ENCODE measurements at places on chromosomes 11 and 22. TPM values are rescaled to one million over a fixed set of nuclear protein-coding genes. Genes with fewer than 3 reads are reported as not detected.

Gene CNGA4
- total RNA-seq: not detected

Gene LDHAL6A
- not detected for total RNA-seq

Gene THYN1
- 35.9 TPM for total RNA-seq

Gene P4HA3
- total RNA-seq: not detected

Gene SLC6A5
- 0.05 TPM for total RNA-seq

Gene RIMBP3C
- total RNA-seq: 0.22 TPM

GRCh38 chr11:134837166-134837886, 425.3 kb upstream of the B3GAT1 start:
- DNase-seq: no peak

DNA sequence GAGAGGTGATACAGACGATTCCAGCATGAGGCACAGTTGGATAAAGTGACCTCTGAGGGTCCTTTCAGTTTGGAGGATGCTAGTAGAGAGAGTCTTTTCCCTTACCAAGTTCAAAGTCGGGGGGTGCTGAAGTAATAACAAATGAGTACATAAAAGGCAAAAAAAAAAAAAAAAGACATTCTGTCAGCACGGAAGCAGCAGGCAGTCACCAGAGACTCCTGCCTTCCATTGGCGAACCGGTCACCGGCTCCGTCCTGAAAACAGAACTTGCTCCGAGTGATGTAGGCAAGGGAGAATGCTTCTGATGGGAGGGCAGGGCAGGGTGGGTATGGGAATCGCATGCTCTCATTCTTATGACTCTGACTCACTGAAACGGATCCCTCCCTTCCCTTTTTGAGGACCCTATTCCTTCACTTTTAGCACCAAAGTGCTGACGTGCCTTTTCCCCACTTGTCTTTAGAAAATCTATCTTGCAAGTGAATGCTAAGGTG, 65.9 kb downstream of the PRR5L start:
- no peak for DNase-seq

GRCh38 chr11:98564881-98565280, 455.9 kb upstream of the CNTN5 start:
- DNase-seq: no peak

- no peak for DNase-seq
Measured at GRCh38 chr22:16989915-16990314, 18.1 kb downstream of the GAB4 start.

DNA sequence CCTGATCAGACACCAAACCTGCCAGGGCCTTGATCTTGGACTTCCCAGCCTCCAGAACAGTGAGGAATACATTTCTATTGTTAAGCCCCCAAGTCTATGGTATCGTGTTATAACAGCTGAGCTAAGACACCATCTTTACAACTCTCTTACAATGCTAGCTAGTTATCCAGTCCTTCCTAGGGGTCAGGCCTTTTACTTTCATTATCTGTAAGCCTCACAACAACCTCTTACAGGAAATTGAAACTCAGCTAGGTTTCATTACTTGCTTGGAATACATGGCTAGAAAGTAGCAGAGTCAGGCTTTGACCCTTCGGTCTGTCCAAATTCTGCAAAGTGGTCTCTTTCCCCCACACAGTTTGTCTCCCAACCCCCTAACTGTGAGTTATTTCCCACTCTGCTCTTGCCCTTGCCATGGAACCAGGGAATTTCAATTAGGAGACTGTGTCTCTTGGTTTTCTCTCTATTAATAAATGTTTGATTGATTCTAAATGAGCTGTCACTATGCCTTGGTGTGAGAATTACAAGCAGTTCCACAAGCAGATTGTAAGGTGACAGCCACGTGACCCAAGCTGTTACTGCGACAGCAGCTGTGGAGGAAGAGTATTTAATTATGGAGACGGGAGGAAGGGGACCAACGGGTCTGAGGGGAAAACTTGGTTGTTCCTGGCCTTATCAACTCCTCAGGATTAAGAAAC, 38.4 kb upstream of the CLMP start:
- peak; percentile 45 for DNase-seq

GRCh38 chr22:37340331-37341262, 58.3 kb downstream of the CYTH4 start:
- peak; percentile 52 for DNase-seq

DNA sequence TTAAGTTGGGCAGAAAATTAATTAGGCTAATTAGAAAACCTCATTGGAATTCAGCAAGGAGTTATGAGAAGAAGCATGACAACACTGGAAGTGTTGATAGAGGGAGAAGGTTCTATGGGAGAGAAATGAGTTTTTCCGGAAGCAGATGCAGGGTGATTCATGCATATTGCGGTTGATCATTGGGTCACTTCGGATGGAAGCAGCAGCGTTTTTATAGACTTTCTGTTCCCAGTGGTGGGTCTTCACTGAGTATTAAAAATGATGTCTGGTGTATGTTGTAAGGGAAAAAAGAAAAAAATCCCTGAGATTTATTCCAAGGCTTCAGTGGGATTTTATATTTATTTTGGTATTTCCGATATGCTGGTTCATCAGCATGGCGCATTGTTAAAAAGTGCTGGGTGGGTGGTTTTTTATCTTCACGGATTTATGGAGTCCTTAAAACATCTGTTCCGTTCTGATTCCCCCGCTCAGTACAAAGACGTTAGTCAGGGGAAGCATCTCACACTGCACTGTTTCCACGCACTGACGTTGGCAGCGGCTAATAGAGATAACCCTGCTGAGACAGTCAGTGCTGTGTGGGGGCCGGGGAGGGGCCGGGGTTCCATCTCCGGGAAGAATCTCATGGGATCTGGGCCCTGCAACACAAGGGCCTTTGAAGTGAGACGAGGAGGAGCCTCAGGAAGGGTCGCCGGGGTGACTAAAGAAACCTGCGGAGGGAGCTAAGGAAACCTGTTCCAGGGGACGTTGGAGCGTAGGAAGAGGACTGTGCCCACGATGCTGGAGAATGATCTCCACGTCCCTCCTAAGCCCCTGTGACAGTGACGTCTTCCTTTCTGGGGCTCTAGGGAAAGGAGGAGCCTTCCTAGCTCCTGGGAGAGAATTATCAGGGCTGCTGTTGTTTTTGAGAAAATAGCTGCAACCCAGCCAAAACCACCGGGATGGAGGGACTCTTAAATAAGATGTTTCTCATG, 390.0 kb downstream of the NTM start:
- peak; percentile 27 for DNase-seq

GRCh38 chr11:65516135-65516968, 8.5 kb upstream of the SCYL1 start:
- DNase-seq: no peak

DNA sequence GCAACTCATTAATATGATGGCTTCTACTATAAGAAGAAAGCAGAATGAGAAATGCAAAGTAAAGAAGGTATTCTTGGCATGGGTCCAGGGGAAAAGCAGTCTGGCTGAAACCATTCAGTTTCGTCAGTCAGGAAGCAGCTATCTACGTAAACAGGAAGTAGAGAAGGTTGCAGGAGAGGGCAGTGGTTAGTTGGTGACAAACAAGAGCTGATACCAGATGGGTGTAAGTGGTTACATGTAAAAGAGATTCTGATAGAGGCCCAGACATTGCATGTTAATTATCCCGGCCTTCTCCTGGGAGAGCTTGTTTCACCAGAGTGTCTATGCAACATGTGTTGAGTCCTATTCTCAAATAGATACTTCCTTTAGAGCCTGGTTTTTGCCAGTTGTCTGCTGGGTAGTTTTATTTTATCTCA, 58.4 kb upstream of the PSMA1 start:
- no peak for DNase-seq

GRCh38 chr11:48103621-48104567, 112.7 kb upstream of the OR4B1 start:
- DNase-seq: no peak

- DNase-seq: peak; percentile 76
Measured at GRCh38 chr22:37498289-37498909, 12.2 kb upstream of the MFNG start.

DNA sequence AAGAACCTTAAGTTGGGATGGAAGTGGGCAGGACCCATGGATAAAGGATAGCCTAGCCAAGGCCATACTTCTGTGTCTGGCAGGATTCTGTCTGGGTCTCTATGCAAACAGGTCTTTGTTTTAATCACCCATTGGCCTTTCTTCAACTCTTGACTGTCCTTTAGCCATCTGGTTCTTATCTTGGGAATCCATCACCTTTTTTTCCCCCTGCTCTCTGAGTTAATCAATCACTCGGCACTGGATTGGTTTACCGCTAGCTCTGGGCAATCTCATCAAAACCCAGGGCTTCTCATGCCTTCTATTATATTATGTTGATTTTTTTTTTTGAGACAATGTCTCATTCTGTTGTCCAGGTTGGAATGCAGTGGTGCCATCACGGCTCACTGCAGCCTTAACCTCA, 1.8 kb upstream of the RNF169 start:
- DNase-seq: no peak

GRCh38 chr11:133243832-133244231, 288.5 kb downstream of the OPCML start:
- no peak for DNase-seq

DNA sequence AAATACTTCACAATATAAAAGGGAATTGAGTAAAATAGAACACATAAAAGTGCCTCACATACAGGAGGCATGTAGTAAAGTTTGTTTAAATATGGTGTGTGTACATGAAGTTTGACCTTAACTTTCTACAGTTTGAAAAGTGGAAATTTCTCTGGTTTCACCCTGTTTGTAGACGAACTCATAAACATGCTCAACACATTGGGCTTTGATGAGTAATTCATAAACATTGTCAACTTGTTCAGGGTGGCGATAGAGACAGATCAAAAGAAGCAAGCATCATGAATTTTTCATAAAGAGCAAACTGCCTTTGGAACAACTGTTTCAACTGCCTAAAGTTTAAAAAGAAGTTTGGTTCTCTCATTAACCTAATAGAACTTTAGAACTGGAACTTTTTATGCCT, 9.1 kb downstream of the SLN start:
- no peak for DNase-seq

GRCh38 chr11:10488121-10488933, 33.3 kb downstream of the AMPD3 start:
- no peak for DNase-seq

DNA sequence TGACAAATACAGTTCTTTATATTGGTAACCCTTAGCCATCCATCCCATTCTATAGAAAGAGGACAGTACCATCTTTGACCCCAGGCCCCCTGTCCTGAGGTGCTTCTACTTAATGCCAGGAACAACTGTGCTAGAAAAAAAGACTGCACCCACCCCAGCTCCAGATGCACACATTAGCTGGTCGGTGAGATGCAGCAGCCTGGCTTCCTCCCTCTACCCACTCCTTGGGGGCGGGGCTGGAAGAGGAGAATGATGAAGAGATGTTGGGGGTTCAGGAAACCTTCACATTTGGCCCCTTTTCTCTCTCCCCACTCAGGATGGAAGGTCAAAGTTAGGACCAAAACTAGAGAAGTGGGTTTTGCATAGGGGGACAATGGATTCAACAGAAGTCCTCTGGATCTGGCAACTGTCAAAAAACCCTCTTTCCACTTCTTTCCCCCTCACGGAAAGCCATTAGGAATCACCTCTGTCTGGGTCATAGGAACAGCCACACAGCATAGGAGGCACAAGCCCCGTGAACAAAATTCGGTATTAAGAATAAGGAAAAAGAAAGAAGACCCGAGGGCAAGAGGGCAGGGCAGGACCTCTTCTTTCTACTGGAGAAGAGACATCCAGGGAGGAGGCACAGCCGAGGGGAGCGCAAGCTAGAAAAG, 755 bp downstream of the NRIP3 start:
- no peak for DNase-seq

DNA sequence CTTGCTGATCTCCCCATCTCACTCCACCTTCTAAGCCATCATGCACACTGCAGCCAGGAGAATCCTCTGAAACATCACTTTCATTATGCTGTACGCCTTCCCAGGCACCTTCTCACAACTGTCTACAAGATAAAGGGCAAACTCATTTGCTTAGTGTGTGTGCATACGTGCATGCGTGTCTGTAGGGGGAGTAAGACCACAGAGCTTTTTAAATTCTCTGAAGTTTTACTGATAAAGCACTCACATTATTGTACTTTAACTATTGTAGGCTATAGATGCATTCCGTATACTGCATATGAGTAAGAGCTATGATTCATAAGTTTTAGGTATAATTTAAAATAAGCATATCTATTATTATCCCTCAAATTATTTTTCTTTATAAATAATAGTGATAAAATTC, 15.3 kb upstream of the ANKK1 start:
- DNase-seq: no peak

DNA sequence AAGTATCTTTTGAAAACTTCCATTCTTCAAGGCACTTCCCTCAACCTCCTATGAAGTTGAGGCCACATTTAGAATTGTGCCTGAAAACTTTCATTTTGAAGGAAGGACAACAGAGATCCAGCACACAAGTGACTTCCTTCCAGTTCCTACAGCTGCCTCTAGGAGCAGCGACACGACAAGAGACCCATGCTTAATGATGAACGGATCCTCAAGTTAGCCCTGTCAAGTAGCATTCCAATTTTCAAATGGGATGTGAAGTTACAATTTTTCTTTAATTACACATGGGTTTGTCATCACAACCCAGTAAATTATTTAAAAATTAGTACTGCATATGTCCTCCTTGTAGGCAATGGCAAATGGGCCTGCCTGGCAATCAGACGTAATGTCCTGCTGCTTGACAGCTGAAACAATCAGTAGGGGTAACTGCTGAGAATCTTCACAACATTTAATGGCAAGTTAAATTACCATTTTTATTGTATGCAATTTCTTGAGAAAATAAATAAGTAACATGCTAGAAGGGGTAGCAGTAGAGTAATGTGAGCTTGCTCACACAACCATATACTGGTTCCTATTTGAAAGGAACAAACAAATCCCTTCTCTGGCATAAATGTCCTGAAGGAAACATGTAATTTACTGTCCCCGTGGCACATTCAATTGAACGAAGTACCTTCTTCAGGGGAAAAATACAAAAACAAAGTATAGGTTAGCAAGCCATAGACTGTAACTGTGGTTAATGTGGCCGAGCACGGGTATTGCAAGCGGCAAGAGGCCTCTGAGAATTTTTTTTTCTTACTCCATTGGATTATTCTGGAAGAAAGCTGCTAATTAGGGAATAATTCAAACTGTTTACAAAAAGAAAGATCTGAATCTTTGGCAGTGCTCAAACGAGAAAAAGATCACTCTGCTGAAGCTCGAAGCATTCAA, 288.3 kb downstream of the CADM1 start:
- peak; percentile 25 for DNase-seq

DNA sequence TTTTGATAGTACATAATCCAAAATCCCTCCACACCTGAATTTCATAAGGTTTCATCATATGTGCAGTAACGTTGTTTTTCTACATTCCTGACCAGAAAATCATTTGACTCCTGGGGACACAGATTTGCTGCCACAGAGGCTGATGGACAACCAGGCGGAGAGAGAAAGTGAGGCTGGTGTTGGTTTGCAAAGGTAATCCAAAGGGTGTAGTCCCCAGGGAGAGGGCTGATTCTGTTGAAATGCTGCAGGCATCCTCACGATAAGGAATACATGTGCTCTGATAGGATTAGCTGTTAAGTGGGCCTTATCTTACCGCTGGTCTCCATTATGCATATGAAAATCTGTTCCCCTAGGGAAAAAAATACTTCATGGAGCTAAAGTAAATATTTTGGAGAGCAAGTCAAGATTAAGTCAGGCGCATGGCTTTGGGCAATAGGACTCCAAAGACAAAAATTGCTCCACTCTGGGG, 8.1 kb downstream of the APOL6 start:
- no peak for DNase-seq

- no peak for DNase-seq
Measured at GRCh38 chr11:86337227-86337626, 35.2 kb downstream of the HIKESHI start.
